Aorta (tissue), 5 donors: ENCODE measurements at places on chromosomes 11 and 22. TPM values are rescaled to one million over a fixed set of nuclear protein-coding genes. Genes with fewer than 3 reads are reported as not detected.
A peak's percentile ranks its signal among the peaks of the same experiment; 100 is the strongest.

DNA sequence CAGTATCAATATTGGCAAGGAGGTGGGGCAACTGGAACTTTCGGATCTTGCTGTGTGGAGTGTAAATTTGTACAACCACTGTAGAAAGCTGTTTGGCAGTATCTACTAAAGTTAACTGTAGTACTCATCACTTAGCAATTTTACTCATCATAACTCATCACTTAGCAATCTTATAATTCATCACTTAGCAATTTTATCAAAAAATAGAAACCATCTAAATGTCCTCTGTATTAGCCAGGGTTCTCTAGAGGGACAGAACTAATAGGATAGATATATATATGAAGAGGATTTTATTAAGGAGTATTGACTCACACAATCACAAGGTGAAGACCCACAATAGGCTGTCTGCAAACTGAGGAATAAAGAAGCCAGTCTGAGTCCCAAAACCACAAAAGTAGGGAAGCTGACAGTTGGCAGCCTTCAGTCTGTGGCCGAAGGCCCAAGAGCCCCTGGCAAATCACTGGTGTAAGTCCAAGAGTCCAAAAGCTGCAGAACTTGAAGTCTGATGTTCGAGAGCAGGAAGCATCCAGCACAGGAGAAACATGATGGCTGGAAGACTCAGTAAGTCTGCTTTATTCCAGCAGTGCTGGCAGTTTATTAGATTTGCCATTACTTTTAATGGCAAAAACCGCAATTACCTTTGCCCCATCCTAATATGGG lies 92.9 kb upstream of the USP47 start:
- DNase-seq: no peak

Gene OR52W1
- not detected for total RNA-seq

DNA sequence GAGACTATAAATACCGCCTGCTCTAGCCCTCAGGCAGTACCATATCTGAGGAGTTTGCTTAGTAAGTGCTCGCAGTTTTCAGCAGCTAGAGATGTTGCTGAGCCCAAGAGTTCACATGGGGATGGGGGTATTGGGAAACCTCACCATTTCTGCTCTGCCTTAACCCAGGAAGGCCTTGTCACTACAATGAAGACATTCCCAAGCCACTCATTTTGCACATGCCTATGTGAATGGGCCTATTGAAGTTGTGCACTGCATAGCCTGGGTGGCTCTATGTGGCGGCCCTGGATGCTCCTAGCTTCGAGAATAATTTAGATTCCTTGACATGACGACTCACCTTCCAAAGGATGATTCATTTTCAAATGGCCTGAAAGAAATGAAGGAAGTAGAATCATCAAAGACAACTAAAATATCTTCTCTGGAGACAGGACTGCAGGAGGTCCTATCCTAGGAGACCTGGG lies 163.4 kb downstream of the ADAMTS15 start:
- no peak for DNase-seq

- no peak for DNase-seq
Measured at GRCh38 chr11:2552210-2552609, 107.4 kb downstream of the KCNQ1 start.

DNA sequence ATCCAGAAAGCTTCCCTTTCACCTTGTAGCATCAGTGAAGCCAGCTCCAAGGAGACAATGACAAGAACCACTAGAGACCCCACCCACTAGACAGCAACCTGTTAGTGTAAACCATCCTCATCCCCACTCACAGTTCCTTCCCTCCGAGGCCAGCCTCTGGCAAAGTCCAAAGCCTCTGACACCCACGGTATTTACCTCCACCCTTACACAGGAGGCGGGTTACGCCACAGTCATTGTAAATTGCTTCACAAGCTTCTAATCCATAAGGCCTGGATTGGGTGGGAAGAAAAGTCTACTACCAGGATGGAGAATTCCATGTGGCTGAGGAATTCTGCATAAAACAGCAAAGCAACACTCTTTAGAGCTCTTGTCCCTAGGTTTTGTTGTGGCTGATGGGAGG lies 287.4 kb downstream of the BUD13 start:
- no peak for DNase-seq

- no peak for DNase-seq
Measured at GRCh38 chr11:130022799-130023198, 20.2 kb upstream of the PRDM10 start.

Gene TEAD1
- total RNA-seq: 56.5 TPM

Gene OR51V1
- total RNA-seq: not detected

Gene CYTH4
- 68.7 TPM for total RNA-seq

Gene OR51E1
- 0.78 TPM for total RNA-seq

DNA sequence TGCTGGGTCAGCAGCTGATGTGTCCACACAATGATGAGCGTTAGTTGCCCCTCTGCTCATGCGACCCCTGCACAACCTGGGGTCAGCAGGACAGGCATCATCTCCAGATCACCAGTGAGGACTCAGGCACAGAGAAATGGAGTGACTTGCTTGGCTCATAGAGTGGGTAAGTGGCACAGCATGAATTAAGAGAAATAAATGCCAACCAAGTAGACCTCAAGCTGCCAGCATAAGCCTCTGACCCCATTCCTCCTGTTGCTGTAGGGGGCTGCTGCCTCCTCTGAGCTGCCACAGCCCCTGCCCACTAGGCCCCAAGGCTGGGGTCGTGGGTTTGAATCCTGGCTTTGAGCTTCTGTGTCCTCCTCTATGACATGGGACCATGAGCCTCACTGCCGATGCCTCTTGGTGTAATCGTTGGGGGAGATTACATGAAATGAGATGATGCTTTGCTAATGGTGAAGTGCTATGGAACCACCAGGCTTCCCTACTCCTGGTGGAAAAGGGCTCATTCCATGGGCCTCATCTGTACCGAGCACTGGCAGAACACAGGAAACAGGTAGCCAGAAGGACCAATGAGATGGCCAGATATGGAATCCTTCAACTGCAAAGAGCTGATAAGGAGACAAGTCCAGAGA lies 33.6 kb downstream of the LRRC32 start:
- no peak for DNase-seq

- DNase-seq: no peak
Measured at GRCh38 chr11:9600644-9601036, 27.2 kb downstream of the WEE1 start.

Gene FDX1
- 8.0 TPM for total RNA-seq

Gene IFTAP
- 13.5 TPM for total RNA-seq

- no peak for DNase-seq
Measured at GRCh38 chr11:12853652-12854296, 155.3 kb upstream of the RASSF10 start.

DNA sequence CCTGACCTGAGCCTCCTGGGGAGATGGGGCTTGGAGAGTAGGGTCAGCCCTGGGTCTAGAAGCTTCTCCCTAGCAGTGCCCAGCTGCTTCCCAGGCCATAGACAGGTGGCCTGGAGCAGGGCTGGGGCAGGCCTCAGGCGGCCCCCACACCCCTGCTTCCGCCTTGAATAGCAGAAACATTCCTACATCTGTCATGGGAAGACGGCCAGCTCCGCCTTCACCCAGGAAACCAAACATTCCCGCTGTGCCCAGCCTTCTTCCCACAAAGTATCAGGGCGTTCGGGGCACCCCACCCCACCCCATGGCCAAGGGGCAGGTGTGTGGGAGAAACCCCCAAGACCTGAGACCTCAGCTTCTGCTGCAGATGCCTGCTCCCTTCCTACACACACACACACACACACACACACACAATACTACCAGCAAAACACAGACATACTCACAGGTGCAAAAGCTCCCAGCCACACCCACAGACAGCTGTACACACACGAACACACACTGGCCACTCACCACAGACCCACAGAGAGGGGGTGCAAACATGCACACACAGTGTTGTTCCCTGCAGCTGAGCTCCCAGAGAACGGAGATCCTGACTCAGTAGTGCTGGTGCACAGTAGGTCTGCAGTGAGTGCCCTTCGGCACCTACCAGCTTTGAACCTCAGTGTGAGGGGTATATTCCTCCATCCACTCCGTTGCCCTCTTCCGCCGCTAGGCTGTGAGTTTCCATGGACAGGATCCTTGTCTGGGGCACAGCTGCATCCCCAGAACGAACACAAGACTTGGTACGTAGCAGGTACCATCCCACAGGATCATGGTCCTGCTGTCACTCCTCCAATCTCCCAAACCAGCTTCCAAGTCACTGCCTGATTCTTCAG lies 37.4 kb downstream of the PDGFB start:
- DNase-seq: peak; percentile 42

- DNase-seq: no peak
Measured at GRCh38 chr22:35510481-35510934, 30.1 kb upstream of the RASD2 start.

DNA sequence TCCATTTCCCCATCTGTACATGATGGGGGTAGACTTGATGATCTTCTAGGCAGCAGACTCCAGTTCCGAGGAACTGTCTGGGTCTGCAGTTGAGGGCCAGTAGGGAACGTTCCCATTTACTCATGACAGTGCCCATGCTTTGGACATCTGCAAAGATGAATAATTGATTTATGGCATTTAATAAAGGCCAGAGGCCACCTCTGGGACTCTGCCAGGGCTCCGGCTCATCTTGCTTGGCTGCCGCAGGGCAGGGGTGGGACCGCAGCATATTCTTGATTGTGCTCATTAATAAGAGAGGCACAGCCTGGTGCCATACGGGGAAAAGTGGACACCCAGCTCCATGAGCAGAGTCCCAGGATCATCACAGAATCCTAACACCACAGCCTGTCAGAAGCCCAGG lies 28.1 kb upstream of the KLHL35 start:
- no peak for DNase-seq

DNA sequence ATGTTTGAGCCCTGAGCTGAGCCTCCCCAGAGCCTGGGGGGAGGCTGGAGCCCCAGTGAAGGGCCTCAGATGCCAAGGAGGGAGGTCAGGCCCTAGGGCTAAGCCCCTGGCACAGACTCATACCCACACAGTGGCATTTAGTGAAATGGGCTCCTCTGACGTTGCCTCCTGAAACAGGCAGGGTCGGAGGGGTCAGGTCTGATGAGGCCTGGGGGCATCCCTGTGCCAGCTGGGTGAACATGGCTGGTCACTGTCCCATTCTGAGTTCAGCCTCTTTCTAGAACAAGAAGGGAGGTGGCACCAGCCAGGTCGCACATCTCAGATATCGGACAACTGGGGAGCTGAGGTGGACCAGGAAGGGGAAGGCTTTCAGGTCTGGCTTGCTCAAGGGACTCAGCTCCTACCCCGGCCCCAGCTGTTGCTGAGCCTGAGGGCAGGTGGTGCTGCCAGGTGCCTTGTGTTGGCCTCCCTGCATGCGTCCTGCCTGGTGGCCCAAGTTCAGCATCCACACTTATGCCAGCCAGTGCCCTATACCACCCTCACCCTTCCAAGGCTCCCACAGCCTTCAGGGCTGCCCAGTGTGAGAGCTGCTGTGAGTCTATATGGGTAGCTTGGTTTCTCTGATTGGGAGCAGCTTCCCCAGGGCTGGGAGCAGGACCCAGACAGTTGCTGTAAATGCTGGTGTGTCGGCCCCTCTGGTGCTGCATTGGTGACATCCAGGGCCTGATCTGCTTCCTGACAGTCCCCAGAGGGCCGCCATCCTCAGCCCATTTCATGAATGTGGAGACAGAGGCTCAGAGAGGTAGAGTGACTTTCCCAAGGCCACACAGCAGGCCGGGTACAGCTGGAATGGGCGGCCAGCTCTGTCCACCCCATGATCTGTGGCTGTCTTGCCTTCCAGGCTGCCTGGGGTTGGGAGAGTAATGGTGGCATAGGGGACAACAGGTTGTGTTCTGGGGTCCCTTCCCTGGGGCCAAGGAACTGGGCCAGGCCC lies 32.8 kb upstream of the PPARA start:
- DNase-seq: no peak

Gene CDPF1
- 7.4 TPM for total RNA-seq

Gene PRR14L
- total RNA-seq: 44.1 TPM

Gene TCN2
- total RNA-seq: 31.3 TPM

DNA sequence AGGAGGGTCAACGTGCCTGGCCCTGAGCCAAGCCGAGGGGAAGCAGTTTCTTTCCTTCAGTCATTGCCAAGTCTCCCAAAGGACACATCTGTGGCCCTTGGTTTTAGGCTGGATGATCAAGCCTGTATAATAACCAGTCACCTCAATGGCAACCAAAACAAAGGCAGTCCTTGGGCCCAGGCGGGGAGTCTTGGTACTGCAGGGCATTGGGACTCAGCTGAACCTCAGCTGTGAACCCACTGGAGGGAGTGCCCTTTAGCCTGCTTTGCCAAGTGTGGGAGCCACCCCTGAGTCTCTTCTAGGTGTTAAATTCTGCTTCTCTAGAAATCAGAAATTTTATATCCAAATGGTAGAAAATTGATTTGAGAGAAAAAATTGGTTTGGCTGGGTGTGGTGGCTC lies 36.9 kb downstream of the CPT1A start:
- no peak for DNase-seq

DNA sequence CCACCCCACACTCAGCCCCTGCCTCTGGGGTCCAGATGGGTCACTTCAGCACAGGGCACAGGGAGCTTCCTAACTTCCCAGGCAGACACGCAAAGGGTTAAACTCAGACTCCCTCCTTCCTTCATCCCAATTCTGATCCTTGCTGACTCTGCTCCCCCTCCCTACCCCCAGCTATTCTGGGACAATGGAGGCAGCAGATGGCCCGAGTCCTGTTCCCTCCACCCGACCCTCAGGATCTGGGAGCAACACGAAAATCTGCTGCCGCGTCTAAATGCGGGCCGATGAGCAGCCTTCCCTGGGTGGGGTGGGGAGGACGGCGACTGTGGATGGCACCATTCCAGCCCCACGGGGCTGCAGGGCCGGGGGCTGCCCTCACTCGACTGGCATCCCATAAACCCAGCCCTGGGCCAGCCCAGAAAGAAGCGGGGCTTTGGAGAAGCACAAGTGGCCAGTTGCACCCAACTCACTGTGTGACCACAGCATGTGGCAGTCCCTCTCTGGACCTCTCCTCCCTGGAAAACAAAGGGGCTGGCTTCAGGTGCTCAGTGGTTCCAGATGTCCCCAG lies 18.7 kb downstream of the MFNG start:
- no peak for DNase-seq

Gene SCUBE2
- total RNA-seq: 2.8 TPM

Gene MMP12
- total RNA-seq: 1.4 TPM

DNA sequence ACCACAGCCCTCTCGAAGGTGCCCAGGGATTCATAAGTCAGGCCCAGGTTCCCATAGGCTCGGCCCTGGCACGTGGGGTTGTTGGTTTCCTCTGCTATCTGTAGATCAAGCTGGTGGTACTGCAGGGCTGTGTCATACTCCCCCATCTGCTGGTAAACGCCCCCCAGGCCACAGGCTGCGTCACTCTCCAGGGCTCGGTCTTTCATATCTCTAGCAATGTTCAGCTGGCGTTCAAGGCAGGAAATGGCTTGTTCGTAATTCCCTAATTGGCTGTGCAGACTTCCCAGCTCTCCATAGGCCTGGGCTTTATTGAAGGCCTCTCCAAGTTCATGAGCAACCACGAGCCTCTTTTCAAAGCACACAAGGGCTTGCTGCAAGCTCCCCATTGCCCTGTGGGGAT lies 186.4 kb upstream of the PITPNB start:
- DNase-seq: no peak

- no peak for DNase-seq
Measured at GRCh38 chr22:17880020-17880419, 105.8 kb upstream of the BID start.

DNA sequence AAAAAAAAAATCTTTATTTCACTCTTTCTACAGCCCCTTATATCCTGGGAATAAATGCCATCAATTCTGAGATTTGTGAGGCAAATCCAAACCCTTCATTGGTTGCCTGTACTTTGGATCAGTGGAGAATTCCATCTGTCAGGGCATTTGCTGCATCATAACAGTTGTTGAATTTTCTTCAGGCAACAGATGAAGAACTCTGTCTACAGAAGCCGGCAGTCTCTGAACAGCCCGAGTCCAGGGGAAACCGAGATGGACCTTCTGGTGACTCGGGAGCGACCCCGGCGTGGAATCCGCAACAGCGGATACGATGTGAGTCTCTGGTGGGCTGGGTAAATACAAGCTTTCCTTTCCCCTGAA lies 82.3 kb downstream of the C11orf91 start:
- no peak for DNase-seq

Gene TRIM6
- 2.1 TPM for total RNA-seq

- DNase-seq: no peak
Measured at GRCh38 chr11:30257058-30257457, 26.2 kb downstream of the FSHB start.
